ENCODE measurements at places on chromosomes 16 and 17.

DNA sequence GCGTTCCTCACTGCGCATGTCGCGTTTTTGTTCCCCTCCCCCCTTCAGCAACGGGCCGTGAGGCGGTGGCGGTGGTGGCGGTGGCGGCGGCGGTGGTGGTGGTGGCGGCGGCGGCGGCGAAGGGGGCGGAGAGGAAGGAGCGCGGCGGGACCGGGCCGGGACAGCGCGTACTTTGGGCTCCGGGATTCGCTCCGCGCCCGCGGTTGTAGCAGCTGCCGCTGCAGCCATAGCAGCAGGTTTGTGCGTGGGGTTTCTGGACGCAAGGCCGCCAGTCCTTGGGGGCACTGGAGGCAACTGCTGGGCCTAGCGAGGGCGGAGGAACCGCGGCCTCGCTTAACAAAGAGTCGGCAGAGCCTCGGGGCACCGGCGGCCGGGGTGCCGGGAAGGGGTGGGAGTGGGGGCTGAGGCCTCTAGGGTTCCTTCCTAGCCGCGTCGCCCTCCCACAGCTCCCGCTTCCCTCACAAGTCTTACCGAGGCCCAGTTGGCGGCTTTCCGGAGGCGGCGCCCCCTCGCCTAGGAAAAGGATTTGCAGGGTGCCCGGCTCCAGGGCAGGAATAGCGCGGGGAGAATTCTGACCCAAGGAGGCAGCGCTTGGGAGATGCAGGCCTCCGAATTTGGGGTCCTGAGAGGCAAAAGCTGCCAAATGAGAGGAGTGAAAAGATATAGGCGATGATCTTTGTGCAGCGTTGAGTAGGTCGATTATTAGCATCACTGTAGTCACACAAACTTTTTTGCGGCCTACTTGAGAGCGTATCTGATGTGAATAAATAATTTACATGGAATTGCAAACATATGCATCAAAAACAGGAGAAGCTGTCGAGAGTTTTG lies at the start of gene DDX42:
Gene DDX42 (plus strand): TSS at position 30 of the 828 bp plus-strand sequence. CDS start 12,880 bp downstream, outside the sequence.
- DNase-seq = peak; percentile 3

DNA sequence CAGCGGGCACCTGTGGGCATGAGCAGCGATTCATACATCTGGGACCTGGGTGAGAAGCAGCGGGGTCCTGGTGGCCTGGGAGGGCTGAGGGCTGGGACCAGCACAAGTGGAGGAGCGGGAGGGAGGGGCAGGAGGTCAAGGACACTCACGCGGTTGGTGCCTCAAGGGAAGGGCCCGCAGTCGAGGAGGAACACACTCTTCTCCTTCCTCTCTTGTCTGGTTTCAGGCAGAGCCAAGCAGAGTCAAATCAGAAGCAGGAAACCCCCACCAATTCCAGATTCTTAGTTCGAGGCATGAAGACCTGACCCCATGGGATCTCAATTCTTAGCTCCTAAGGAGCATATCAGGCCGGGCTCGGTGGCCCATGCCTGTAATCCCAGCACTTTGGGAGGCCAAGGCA lies 15.7 kb downstream of the DNAI2 start:
- no peak for DNase-seq

DNA sequence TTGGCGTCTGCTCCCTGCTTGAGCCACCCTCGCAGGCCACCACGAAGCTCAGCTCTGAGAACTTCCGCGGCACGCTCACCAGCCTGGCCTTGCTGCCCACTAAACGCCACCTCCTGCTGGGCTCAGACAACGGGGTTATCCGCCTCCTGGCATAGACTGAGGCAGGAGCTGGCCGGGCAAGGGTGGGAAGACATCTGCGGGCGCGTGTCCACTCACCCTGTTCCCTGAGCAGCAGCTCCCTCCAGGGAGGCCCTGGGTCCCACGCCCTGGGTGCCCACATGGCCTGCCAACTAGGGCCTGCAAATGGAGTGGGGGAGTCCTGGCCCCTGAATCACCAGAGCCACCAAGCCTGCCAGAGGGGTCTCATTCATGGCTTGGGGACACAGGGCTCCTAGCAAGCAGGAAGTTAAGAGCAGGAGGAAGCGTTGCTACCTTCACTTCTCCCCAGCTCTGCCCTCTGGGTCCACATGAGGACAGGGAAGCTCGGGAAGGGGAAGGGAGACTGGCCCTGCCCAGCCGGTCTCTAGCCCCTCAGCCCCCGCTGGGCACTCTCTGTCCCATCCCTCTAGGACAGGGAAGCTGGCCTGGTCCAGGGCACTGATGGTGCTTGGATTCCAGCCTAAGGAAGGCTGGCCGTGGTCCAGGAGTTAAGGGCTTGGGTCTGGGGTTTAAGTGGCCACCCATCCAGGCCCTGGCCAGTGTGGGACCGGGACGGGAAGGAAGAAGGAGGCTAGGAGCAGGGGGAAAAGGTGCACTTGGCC lies 5.0 kb upstream of the SERPINF2 start:
- DNase-seq = no peak

GRCh38 chr16:84502075-84502474 lies 2.4 kb downstream of the MEAK7 start:
- DNase-seq = no peak

DNA sequence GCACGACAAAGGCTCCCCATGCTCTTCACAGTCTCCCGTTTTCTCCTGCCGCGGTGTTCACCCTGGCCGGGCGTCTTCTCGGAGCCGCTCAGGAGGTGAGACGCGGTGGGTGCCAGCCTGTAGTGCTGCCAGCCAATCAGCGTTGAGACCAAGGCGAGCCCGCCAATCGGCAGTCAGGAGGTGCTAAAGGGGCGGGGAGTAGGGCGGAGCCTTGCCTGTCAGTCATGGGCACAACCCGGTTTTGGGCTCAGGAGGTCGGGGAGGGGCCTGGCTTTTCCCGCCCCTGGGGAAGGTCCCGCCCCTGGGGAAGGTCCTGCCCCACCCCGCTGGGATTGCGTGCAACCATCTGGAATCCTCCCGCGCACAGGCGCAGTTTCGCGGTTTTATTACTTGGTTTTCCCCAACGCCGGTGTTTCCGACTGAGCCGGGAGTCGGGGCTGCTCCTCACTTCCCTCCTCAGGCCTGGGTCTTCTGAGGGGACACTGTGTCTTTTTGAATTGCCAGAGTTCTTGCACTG lies at the start of gene PRDM7:
Gene PRDM7 (minus strand): TSS at position 92 of the 517 bp plus-strand sequence. CDS start 1,421 bp downstream, outside the sequence.
- DNase-seq = peak; percentile 89

DNA sequence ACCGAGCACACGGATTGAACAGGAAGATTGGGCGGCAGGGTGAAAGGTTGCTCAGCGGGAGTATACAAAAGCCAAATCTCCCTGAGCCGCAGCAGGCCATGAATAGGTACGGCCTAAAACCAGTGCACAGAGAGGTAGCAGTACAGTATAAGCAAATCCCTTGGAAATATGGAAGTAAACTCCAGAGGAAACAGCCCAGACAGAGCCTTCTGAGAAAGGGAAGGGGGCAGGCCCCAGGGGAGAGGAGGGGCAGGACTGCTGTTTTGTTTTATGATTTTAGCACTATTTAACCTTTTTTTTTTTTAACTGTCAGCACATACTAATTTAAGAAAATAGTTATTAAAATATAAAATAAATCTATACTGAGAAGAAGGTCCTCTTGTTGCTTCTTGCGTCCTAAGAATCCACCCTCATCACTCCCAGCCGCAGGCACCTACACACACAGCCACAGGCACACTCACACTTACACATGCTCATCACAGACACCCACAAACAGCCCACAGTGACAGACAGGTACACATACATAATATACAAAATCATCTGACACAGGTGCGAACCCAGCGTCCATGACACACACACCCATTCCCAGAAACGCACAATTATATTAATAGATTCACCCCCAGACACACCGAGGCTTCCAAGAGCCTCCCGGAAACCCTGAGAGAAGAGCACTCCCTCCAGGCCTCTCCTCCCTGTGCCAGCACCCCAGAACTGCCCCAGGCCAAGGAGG lies 12.8 kb downstream of the PLXDC1 start:
- DNase-seq = no peak

- DNase-seq = no peak
These were observed 62.3 kb upstream of the HS3ST2 start for GRCh38 chr16:22751685-22752084.

- DNase-seq = no peak
These were observed 58.5 kb downstream of the IQCK start for GRCh38 chr16:19776565-19776964.

DNA sequence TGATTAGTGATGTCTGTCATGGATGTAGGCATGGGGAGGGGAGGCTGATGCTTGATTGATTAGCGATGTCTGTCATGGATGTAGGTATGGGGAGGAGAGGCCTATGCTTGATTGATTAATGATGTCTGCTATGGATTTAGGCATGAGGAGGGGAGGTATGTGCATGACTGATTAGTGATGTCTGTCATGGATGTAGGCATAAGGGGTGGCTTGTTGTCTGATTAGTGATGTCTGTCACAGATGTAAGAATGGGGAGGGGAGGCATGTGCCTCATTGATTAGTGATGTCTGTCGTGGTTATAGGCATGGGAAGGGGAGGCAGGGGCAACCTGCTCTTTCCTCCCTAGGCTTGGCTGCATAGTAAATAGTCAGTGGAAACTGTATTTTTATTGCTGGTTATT lies 409.4 kb downstream of the HAPSTR1 start:
- DNase-seq = no peak

DNA sequence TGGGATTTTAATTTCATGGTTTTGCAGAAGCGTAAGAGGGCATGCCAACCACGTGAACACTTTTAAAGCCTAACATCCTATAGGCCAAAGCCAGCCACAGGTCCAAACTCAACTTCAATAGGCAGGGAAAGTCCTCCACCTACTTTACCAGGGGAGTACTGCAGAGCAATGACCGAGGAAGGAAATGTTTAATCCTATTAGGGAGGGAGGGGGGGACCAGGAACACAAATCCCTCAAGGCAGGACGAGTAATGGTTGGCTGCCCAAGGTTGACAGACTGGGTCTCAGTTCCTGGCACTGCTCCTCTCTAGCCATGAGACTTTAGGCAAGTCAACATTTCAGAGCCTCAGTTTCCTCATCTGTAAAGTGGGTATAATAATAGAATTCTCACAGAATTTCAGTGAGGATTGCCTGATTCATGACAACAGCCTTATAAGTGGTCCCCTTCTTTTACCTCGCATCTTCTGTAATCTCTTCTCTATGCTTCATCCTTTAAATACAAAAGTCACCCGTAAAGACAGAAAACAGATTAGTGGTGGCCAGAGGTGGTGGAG lies 315.8 kb downstream of the HAPSTR1 start:
- no peak for DNase-seq

DNA sequence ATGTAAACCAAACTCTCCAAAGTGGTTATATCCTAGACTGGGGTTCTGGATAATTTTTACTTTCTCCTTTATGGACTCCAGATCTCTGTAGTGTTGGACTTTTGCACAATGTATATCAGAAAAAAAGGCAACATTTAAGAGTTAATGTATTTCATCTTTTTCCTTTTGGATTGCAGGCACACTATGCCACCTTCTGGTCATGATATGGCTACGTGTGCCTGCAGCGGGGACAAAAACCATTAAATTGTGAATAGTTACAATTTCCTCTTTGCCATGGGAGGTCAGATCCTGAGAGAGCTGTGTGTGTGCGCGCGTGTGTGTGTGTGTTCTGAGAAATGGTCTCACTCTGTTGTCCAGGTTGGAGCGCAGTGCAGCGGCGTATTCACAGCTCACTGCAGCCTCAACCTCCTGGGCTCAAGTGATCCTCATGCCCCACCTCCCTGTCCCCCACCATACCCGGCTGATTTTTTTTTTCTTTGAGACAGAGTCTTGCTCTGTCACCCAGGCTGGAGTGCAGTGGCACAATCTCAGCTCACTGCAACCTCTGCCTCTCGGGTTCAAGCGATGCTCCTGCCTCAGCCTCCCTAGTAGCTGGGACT lies 4.3 kb upstream of the SGF29 start:
- DNase-seq = peak; percentile 55

DNA sequence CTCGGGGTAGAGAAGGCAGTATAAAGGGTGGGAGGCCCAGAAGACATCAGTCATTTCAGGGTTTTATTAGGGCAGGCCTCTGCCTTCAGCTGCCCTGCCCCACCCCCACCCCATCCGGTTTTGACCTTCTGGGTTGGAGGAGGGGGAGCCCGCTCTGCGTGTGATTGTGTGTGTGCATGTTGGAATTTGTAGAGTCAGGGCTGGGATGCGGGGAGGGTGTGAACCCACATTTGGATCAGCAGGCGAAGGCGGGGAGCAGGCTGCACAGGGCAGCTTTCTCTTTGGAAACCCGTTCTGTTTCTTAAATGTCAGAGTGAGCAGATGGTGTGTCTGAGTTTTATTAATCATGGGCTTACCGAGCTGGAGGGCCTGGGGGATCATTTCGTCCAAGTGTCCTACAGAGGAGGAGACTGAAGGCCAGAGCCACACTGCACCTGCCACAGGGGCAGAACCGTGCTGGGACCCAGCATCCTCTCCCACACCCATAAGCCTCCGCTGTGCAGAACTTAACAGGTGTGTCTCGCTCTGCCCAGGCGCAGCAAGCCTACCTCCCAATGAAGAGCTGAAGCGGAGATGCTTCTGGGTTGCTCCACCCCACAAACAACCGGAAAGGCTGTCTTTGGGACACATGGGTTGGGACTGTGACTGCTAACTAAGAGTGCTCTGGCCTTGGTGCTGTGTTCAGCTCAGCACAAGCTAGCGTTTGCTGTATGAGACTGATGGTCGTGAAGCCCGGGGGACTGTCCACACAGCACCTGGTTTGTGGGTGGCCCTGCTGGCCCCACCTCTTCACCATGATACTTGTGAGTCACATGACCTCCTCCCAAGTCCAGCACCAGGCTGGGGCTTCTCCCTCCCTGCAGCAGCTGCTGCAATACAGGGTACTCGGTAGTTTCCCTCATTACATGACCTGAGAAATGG lies 70.9 kb upstream of the GSE1 start:
- no peak for DNase-seq

DNA sequence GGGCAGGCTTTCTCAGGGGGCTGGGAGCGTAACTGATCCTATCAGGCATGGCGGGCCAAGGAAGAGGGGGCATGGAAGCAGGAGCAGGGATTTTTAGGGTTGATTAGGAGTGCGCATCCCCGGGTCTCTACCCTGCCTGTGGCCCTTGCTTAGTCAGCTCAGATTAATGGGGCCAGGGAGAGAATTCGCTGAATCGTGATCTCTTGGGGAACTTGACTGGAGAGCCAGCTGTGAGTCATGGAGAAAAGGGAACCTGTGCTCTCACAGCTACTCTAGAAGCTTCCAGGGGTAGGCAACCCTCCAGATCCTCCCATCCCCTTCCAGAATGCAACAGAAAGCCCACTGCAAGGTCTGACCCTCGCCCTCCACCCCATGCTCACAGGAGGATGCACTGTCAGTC lies 3.6 kb downstream of the FOXN1 start:
- no peak for DNase-seq

GRCh38 chr17:79864617-79865250 lies 25.5 kb upstream of the CBX4 start:
- DNase-seq = no peak
